Neural crest cell (in vitro differentiated cells): ENCODE measurements at places on chromosomes 2 and 18. TPM values are rescaled to one million over a fixed set of nuclear protein-coding genes. Genes with fewer than 3 reads are reported as not detected.

STEAP3 gene
- total RNA-seq = 0.73 and 0.77 TPM in 2 replicates

FEV gene
- total RNA-seq = not detected in 2 replicates

C2orf15 gene
- total RNA-seq = 0.23 and 0.37 TPM in 2 replicates

DIS3L2 gene
- total RNA-seq = 47.2 and 51.9 TPM in 2 replicates

REG1B gene
- not detected in 2 replicates for total RNA-seq

RRM2 gene
- total RNA-seq = 203 and 210 TPM in 2 replicates

SERPINB4 gene
- total RNA-seq = not detected in 2 replicates

MYO7B gene
- 0.28 TPM in 1 of 2 replicates, not detected in the other for total RNA-seq

TBR1 gene
- total RNA-seq = 0.05 and 0.09 TPM in 2 replicates

KCNG2 gene
- not detected in 2 replicates for total RNA-seq

TSPYL6 gene
- total RNA-seq = not detected in 2 replicates

CCDC141 gene
- not detected in 2 replicates for total RNA-seq

ALPG gene
- total RNA-seq = not detected in 2 replicates

FABP1 gene
- not detected in 2 replicates for total RNA-seq

CD226 gene
- total RNA-seq = 0.40 and 1.0 TPM in 2 replicates

GPR45 gene
- total RNA-seq = 0.30 TPM in 1 of 2 replicates, not detected in the other

SH3RF3 gene
- 0.70 and 0.84 TPM in 2 replicates for total RNA-seq

GALNT14 gene
- 1.4 and 1.5 TPM in 2 replicates for total RNA-seq

IKZF2 gene
- total RNA-seq = 7.3 and 7.6 TPM in 2 replicates

PPP4R3B gene
- total RNA-seq = 50.4 and 62.0 TPM in 2 replicates

DLX2 gene
- total RNA-seq = 21.1 and 22.6 TPM in 2 replicates

TEKT4 gene
- not detected in 2 replicates for total RNA-seq

POTEJ gene
- total RNA-seq = not detected in 2 replicates

CD207 gene
- total RNA-seq = not detected in 2 replicates

CD28 gene
- total RNA-seq = not detected in 2 replicates

CNGA3 gene
- total RNA-seq = 0.72 and 0.84 TPM in 2 replicates

DSG2 gene
- 18.4 and 19.4 TPM in 2 replicates for total RNA-seq

HEATR5B gene
- 17.7 and 19.0 TPM in 2 replicates for total RNA-seq

LPIN1 gene
- total RNA-seq = 42.3 and 43.9 TPM in 2 replicates

MAL gene
- total RNA-seq = 0.48 and 0.65 TPM in 2 replicates

MOGAT1 gene
- 0.30 TPM in 1 of 2 replicates, not detected in the other for total RNA-seq

GKN2 gene
- not detected in 2 replicates for total RNA-seq

NAT8 gene
- total RNA-seq = not detected in 2 replicates

ASXL3 gene
- 14.5 and 18.2 TPM in 2 replicates for total RNA-seq
